ENCODE measurements at places on chromosomes 6 and 20.
A peak's percentile ranks its signal among the peaks of the same experiment; 100 is the strongest.

DNA sequence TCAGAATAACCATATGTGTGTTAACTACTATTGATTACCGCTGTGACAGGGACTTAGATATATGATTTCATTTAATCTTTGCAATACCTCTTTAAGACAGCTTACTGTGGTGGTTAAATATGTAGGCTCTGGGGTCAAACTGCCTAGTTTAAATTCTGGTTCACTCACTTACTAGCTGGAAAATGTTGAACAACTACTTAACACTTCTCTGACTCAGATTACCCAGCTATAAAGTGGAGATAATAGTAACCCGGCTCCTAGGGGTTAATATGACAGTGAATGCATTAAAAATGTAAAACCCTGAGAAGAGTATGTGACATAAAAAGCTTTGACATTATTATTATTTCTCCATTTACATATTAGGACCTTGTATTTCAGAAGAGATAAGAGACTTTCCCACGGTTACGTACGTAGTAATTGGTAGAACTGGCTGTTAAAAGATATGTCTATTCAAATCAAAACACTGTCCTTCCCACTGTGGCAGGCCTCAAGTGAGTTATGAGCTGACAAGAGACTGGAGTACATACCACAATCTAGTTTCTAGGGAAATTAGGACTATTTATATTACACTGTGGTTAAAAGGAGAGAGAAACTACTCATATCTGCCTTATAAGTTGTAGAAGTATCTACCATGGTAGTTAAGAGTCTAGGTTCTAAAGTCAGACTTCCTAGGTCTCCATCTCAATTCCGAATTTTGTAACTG is 4.4 kb upstream of the PLCB1 start:
- no peak for DNase-seq

DNA sequence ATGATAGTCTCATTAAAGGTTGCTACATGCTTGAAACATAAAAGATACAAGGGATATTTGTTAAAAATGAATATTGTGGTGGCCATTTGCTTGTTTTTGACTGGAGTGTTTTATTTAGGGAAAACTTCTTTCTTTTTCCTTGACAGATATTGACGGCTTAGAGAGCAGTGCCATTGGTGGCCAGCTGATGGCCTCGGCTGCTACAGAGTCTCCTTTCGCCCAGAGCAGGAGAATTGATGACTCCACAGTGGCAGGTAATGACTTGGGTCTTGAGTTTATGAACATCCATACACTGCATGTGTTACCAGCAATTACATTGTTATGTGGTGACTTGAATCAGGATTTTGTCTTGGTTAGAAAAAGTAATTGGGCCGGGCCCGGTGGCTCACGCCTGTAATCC is 67.5 kb upstream of the PBOV1 start:
- DNase-seq, result no peak

DNA sequence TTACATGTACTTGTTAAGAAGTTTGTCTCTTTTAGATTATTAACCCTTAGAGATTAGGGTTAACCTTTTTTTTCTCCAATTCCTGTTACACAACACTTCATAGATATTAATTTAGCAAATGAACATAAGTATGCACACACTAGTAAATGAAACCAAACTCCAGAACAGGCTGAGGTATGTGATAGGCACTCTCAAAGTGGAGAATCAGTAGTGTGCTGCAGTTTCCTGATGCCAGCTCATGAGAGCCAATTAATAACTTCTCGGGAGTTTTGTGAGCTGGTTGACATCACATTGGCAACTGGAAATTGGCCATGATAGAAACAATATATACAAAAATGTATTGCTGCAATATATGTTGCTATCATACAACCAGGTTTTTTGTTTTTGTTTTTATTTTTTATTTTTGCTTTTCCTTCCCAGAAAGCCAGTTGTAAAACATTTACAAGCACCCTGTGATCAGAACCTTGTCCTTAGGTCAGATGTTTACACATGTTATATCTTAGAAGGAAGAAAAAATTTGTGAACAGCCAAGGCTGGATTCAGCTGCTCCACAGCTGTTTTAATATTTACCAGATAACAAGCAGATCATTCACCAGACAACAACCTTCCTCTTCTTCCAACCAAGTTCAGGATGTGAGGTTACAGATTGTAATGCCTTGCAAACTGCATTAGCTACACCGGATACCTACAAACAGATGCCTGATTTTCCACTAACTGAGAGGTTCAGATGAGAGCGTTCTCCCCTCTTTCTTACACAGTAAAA is 42.4 kb upstream of the ECHDC1 start:
- DNase-seq, result no peak

GRCh38 chr20:21936720-21937380 is 231.4 kb downstream of the PAX1 start:
- DNase-seq, result peak; percentile 49

DNA sequence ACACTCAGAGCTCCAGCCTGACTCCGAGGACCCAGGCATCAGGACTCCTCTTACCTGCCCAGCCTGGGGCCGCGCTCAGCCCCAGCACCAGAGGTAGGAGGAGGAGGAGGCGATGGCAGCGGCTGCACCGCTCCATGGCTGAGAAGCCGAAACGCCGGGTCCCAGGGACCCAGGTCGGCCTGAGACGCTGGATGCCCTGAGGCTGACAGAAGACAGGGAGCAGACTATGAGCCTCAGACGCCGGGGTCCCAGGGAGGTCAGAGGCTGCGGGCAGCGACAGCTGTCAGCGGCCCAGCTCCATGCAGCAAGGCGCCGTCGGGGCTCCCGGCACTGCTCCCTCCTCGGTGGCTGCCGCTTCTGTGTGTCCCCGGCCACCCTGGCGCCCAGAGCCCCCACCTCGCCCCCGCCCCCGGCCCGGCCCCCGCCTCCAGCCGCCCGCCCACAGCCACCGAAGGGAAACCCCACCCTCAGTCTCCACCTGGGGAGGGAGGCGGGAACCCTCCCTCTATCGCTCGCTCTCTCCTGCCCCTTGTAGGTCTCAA is at the start of gene COL11A2:
Gene COL11A2, minus strand, starts transcription at position 363 of the 542 bp plus-strand sequence. Its CDS starts 227 bp downstream, at position 136.
- no peak for DNase-seq

- DNase-seq, result no peak
Measured at GRCh38 chr20:23627501-23627900, 10.3 kb downstream of the CST3 start.

GRCh38 chr20:30921286-30922071 is 336.0 kb upstream of the DEFB115 start:
- no peak for DNase-seq

GRCh38 chr20:15076785-15077184 is 739.4 kb upstream of the FLRT3 start:
- DNase-seq, result peak; percentile 16

DNA sequence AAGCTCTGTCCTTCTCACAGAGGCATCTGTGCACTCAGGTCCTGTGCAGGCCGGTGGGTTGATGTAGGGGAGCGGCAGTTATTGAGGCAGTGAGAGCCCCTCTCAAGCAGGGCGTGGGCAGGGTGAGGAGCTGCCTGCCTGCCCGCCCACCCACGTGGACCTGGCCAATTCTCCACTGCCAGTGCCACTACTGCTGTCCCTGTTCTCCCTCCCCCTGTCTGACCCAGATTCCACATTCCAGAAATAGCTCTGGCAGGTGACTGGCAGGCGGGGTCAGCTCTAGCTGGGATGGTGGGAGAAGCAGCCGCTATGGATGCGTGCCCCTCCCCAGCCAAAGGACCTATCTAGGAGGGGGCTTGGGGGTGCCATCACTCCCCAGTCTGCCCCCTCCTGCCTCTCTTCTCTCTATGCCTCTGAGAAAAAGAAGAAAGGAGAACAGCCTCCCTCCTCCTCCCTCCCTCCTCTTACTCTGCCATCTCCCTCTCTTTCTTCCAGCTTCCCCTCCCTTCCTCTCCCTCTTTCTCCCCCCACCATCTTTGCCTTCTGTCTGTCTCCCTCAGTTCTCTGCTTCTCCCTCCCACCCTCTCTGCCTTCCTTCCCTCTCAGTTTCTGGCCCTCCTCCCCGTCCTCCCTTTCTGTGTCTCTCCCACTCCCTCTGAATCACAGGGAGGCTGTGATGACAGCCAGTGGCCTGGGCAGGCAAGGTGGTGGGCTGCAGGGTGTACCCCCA is 86.5 kb upstream of the MYL9 start:
- no peak for DNase-seq

DNA sequence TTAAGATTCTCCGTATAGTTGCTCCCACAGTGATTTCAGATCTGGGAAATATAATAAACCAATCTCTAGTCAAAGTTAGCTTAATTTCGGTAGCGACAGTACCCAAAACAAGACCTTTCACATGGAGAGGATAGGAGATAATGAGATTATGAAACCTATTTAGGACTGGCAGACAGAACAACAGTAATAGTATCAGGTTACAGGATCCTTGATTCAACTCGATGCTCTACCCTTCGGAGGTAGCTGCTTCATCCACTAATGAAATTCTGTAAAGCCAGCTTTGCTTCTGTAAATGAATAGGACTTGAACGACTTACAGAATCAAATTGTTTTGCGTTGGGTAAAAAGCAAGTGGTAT is 534 bp upstream of the AKIRIN2 start:
- no peak for DNase-seq

GRCh38 chr20:47670913-47671312 is 114.4 kb downstream of the SULF2 start:
- no peak for DNase-seq

DNA sequence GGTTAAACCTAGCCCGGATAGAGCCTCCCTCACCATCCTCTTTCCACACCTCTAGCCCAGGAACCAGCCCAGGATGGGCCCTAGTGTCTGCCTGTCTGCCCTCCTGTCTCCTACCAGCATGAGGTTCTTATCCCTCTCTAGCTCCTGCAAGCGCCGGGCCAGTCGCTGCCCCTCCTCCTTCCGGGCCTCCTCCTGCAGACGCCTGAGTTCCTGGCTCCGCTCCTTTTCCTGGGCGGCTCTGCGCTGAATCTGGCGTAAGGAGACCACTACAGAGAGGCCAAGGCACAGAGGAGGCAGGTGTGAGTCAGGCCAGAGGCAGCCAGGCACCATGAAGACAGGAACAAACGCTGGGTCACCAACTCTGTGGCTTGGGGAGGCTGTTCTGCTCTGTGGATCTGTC is 4.3 kb upstream of the PSORS1C2 start:
- DNase-seq, result no peak

GRCh38 chr6:107110200-107110599 is 5.1 kb downstream of the BEND3 start:
- no peak for DNase-seq
